ENCODE measurements at places on chromosomes 3 and 15.

GRCh38 chr15:79035814-79036213, 54.8 kb downstream of the RASGRF1 start:
- no peak for DNase-seq

DNA sequence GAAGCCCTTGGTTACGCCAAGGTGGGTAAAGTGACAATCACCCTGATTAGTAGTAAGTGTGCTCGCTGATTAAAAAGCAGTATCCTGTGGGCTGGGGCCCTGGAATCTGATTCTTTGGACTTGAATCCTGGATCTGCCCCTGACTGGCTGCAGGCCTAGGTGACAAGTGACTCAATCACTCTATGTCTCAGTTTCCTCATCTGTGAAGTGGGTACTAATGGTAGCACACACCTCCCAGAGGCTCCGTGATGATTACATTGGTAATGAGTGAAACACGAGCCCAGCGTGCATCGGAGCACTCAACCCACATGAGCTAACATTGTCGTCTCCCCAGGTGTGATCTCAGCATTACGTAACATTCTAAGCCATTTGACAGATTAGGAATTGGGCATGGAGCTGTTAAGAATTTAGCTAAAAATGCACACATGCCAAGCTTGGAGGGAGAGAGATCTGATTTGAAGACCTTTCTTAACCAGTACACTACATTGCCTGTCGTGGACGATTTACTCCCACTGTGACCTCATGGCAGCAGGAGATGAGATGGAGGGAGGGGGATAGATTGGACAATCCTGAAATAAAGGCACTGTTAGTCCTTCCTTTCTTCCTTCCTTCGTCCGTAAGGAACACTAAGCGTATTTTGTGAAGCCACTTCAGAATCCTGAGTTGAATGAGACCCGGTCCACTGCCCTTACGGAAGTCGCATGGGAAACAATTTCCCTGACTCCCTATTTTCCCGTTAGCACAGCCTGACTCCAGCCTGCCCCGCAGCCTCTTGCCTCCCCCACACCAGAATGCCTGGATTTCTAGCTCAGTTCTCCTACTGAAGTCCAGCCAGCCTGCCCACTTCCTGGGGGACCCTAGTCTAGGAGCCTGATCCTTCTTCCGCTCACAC, 32.1 kb downstream of the MGLL start:
- DNase-seq = no peak

GRCh38 chr3:140896997-140897396, 44.6 kb upstream of the SLC25A36 start:
- DNase-seq = no peak

DNA sequence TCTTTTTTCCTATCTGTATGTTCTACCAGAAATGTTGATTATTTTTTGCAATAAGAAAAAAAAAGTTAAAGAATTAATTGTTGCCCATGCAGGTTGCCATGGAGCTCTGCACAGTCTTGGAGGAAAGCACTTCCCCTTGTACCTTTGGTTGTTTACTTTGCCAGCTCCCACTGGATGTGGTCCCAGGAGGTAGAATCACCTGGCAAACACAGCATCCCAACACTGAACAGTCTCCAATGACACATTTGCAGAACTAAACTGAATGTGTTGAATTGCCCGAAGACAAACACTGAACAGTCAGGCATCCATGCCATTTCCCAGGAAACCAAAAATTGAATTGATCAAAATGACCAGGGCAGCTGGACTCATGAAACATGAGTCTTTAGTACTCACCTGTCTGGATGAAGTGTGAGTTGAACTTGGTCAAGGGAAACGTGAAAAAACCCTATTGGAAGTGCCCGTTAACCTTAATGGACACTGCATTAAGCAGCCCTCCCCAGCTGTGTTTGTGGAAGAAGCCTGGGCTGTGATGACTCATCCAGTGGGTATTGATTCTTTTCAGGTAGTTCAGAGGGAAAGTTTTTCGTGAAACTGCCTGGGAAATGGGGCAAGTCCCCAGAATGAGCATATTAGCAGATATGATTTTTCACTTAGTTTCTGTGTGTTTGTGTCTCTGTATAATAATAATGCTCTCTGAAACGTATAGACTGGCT, 284.7 kb upstream of the STT3B start:
- DNase-seq = no peak

DNA sequence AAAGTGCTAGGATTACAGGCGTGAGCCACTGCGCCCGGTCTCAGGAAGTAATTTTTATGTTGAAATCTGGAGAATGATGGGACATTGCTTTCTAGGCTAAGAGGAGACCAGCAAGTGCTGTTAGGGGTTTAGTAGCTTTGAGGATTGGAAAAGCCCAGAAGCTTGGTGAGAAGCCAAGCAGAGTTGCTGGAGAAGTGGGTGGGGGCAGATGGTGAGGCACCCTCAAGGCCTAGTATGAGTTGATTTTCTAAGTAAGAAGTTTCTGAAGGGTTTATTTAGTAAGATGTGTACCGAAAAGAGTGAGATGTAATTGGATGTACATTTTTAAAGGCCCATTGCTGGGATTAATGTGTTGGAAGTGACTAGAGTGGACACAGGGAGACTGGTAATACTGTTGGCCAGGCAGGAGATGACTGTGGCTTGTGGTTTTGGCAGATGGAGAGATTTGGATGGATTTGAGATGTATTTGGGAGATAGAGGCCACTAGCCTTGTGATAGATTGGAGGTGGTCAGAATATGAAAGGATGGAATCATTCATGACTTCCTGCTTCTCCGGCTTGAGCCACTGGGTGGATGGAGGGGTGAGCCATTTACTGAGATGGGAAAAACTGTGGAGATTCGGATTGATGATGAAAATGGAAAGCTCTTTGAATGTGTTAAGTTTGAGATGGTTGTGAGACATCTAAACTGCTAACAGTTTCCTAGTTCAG, 2.3 kb downstream of the LRRC28 start:
- DNase-seq = no peak

GRCh38 chr3:139838269-139838957, 96.6 kb upstream of the CLSTN2 start:
- no peak for DNase-seq

DNA sequence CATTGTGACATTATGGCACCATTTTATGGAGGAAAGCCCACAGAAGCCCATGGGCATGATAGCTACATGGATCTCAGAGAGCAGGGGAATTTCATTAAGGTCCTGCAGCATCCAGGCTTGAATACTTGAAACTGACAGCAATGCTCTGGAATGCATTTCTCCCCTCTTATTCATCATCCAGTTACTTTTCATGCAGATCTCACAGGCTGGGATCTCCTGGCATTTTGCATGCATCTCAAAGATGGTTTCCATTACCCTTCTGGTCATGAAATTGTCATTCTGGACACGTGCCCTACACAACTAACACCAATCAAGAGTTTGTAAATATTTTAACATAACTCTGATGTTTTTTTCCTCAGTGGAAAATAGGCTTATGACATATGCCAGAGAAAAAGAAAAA, 32.4 kb downstream of the VGLL3 start:
- no peak for DNase-seq

DNA sequence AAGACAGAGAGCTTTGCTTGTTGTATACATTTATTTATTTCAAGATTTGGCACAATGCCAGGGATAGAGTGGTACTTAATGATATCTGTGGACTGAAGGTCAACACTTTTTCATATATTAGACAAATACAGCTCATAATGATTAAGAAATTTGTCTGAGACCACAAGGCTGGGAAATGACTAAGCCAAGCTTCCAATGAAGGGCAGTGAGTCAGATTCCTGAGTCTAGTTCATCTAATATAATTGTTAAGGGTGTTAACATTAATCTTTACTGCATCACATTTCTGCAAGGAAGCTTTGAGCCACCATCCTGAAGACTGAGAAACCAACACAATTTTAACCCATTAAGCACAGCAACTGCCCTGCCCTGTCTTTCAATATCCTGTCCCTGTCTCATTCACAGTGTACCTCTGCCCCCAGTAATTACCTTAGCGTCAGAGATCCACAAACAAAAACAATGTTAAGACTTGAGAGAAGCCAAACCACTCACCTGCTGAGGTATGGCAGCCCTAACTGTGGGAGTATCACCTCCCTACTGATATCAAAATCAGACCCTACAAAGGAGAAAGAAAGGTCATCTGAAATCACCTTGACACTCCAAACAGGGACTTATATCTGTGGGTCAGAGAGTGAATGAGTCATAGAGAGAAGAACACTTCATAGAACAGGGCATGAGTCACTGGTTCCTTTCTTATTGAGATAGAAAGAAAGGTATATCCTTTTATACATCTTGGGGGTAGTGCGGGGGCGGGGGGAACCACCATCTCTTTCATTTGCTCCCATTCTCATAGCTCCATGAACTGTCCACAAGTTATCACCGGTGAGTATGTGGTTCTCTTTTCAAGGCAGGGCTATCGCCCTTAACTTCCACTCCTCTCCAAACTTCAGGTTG, 74.7 kb downstream of the MAGI1 start:
- no peak for DNase-seq

DNA sequence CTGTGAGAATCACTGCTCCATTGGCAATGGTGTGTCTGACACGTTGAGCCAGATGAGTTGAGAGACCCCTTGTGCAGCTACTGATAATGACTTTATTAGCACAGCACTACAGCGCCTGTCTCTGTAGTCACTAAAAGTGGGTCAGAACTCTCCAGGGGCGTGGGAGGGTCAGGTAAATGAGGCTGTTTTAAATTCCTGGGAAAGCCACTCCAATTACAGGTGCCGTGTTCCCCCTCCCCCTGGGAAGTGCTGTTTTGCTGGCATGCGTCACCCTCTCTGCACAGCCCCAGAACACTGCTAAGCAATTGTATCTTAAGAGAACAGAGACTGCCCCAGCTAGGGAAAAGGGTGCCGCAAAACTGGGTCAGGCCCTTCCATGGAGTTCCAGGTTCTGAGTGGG, 21.5 kb upstream of the CPNE9 start:
- no peak for DNase-seq

GRCh38 chr15:73585871-73586654, 47.1 kb downstream of the NPTN start:
- no peak for DNase-seq

GRCh38 chr3:151697496-151697895, 36.2 kb upstream of the AADACL2 start:
- no peak for DNase-seq

- no peak for DNase-seq
Observed at GRCh38 chr3:149407898-149408297, 30.4 kb upstream of the TM4SF1 start.

DNA sequence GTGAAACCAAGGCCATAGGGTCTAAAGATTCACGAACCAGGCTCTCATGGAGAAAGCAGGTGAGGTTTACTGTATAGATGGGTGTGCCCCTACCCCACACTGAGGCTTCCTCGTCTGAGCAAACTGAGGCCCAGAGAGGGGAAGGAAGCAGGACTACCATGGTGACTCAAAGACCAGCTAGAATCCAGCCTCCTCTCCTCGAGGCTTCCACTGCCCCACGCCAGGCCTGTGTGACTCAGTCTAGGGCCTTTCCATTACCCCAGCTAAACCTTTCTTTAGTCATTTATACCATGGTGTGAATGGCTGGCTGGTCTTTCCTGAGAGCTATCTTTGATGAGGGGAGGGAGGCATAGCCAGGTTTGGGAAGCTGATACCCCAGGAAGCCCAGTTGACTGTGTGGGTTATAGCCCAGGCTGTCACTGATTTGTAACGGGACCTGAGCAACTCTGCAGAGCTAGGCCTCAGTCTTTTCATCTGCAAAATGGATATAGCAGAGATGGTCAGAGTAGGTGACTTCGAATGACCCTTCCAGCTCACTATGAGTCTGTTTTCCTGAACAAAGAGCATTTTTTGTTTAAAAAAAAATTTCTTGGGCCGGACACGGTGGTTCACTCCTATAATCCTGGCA, 3.0 kb upstream of the RHO start:
- DNase-seq = no peak

GRCh38 chr3:23270423-23270822, 67.3 kb downstream of the UBE2E2 start:
- no peak for DNase-seq

DNA sequence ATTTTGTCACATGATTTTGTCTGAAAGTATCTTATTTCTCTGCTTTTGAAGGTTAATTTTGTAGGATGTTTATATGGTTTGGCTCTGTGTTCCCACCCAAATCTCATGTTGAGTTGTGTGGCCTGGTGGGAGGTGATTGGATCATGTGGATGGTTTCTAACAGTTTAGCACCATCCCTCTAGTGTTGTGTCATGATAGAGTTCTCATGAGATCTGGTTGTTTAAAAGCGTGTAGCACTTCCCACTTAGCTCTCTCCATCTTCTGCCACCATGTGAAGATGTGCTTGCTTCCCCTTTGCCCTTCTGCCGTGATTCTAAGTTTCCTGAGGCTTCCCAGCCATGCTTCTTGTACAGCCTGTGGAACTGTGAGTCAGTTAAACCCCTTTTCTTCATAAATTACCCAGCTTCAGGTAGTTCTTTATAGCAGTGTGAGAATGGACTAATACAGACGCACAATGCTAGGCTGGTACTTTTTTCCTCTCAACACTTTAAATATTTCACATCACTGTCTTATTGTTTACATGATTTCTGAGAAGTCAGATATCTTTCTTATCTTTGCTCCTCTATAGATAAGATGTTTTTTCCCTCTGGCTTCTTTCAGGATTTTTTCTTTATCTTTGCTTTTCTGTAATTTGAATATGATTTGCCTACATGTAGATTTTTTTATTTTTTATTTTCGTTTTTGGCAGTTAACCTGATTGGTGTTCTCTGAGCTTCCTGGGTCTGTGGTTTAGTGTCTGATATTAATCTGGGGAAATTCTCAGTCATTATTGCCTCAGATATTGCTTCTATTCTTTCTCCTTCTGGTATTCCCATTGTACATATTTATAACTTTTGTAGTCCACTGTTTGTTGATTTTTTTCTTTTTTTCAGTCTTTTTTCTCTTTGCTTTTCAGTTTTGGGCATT, 22.2 kb downstream of the BTD start:
- no peak for DNase-seq

GRCh38 chr3:19972054-19972453, 25.2 kb downstream of the RAB5A start:
- DNase-seq = no peak

DNA sequence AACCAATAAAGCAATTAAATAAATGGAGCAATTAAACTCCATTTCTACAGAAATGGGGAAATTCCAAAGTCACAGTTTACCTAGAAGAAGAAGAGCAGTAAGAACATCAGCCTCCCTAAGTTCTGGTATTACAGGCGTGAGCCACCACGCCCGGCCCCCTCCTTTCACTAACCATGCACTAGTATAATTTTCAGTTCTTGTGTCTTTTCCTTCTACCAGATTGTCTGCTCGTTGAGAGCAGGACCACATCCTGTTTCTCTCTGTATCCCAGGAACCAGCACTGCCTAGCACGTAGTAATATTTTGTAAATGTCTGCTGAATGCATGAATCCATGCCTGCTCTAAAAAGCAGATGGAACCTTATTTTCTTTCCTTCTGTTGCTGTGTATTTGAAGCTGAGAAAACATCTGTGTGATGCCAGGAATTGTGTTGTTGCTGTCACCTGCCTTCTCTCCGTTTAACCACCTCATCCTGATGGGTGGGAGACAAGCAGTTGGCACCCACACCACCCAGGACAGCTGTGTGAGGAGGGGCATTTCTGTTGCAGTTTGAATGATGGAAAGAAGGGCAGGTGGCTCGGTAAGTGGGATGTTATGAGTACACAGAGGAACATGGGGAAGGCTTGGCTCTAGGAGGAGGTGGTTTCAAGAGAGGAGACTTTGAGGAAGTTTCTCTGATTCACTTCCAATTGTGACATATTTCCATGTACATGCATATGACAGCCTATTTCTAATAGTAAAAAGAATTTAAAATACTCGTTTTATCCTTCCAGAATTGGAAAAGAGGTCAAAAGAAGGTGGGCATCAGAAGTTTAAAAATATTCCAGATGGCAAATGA, 30.1 kb downstream of the PXYLP1 start:
- DNase-seq = no peak
